Large intestine (tissue), 12 donors: ENCODE measurements at places on chromosomes 7 and 10. TPM values are rescaled to one million over a fixed set of nuclear protein-coding genes. Genes with fewer than 3 reads are reported as not detected.

RAMP3 gene
- polyA plus RNA-seq: 5.1 TPM

KNDC1 gene
- polyA plus RNA-seq: 18.8 TPM

GRCh38 chr10:58518775-58519174 is 6.1 kb downstream of the BICC1 start:
- DNase-seq: no peak

A1CF gene
- polyA plus RNA-seq: 39.6 TPM

GRCh38 chr7:140678081-140678815 is 5.5 kb downstream of the ADCK2 start:
- DNase-seq: no peak

DDC gene
- 213 TPM for polyA plus RNA-seq

GIMAP6 gene
- polyA plus RNA-seq: 10.7 TPM

DNA sequence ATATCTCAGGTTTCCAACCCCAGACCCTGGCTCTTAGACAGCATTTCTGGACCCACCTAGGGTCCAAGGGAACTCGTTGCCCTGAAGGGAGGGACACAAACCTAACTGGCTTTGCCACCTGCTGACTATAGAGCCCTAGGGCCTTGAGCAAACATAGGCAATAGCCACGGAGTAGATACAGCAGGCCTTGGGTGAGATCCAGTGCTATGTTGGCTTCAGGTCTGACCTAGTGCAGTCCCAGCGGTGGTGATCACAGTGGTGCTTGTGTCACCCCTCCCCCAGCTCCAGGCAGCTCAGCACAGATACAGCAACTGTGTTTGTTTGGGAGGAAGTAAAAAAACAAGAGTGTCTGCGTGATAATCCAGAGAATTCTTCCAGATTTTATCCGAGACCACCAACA is 9.7 kb upstream of the TNKS2 start:
- no peak for DNase-seq

STEAP1 gene
- 31.6 TPM for polyA plus RNA-seq

DNA sequence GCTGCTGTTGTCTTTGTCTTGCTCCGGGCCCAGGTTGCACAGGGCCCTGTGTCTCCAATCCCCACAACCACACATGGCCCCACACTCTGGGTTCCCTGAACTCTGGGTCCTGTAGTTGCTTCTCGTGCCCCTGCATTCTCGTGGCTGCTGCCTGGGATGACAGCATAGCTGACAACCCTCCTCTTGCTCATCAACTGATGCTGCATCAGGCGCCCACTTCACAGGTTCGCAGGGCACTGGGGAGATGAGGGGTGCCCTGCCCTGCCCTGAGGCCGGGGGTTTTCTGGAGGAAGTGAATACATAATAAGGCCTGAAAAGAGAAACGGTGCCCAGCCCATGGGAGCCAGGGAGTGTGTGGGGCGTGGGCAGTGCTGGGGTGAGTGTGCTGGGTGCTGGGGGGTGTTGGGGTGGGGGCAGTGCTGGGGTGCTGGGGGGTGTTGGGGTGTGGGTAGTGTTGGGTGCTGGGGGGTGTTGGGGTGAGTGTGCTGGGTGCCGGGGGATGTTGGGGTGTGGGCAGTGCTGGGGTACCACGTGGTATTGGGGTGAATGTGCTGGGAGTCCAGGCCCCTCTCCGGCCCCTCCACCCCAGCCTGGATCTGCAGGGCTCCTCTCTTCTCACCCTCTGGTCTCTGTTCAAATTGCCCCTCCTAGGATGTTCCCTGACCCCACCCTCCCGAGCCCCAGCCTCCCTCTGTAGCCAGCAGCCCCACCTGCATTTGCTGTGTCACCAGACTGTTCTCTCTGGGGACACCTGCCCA is 2.0 kb upstream of the MTG1 start:
- DNase-seq: no peak

GRCh38 chr7:150464962-150465361 is 14.5 kb downstream of the GIMAP8 start:
- DNase-seq: no peak

DNA sequence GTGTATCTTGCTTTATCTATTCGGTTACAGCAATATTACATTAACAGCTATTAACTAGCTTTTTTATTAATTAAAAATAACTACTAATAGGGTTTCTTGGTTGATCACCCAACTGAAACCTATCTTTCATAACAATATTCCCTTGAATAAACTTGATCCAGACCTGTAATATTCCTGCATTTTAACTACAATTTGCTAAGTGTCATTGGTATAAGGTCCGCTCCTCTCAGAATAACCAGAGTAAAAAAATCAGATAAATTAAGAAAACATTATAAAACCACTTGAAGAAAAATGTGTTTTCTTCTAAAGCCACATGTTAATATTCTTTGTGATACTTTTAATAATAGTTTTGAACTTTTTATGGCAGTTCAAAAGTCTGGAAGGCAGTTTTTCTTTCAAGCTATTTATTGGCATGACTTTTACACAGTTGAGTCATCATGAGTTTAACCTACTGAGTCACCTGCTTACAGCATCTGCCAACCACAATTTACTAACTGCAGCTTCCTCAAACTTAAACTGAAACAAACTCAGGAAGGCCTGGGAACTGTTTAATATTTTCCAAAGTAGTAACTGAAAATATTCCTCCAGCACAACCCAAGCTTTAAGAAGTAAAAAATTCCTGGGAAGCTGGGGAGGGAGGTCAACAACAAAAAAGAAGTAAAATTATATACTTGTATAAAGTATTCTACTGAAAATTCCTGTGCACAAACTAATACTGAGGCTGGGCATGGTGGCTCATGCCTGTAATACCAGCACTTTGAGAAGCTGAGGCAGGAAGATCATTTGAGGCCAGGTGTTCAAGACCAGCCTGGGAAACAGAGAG is 103.2 kb downstream of the NRBF2 start:
- DNase-seq: peak; percentile 91

AGR3 gene
- polyA plus RNA-seq: 213 TPM

IFIT2 gene
- polyA plus RNA-seq: 3.7 TPM

OIT3 gene
- polyA plus RNA-seq: 9.9 TPM

TDRD1 gene
- 0.22 TPM for polyA plus RNA-seq

DNA sequence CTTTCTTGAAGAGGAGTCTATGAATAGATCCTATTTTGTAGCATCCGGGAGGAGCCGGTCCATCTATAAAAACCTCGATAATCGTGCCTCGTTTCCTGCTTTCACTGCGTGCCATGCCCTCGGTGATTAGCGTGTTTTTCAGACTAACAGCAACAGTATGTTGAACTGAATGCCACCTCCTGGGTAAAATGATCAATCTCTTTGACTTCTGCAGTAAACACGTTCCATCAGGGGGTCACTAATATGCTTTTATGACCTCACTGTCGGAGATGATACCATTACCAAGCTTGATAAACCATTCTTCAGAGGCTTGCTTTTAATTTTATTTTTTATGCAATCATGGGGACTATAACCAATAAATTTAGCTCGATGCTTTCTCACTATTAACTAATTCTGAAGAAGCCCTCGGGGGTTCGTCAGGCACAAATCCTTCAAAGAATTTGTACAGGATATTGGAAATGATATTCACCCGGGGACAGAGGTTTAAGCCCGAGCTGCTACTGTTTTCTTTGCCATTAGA is 228.3 kb downstream of the ADARB2 start:
- DNase-seq: no peak

DNA sequence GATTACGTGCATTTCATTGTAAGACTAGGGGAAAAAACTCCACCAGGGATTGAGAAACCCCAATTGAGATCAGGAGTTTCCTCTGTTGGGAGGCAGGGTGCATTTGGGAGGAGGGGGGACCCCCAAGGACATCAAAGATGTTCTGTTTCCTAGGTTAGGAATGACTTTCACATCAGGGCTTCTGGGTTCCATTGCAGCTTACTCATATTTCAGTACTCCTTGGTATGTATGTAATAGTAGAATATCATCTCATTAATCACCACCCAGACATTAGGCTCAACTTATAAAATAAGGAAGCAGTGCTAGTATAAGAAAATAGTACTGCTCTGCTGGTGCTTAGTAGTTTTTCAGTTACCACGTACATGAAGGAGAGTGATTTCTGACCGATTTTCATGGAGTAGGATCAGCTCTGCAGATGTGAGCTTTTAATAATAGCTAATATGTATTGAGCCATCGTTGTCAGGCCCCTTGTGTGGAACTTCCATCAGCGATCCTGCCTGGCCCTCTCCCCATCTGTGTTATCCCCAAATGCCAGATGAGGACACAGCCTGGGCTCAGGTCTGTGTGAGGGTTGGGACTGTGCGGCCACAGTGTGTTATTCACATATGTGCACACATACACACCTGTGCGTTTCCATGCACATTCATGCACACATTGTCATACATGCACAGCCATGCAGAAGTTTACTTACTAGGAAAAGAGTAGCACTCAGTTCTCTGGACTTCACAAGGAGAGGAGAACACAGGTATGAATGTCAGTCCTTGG is 23.5 kb downstream of the UPP1 start:
- no peak for DNase-seq

- no peak for DNase-seq
Measured at GRCh38 chr7:159253657-159254056, 109.0 kb upstream of the VIPR2 start.

OR2A12 gene
- polyA plus RNA-seq: 0.04 TPM

- DNase-seq: no peak
Measured at GRCh38 chr10:67629461-67629971, 66.5 kb downstream of the CTNNA3 start.

DNA sequence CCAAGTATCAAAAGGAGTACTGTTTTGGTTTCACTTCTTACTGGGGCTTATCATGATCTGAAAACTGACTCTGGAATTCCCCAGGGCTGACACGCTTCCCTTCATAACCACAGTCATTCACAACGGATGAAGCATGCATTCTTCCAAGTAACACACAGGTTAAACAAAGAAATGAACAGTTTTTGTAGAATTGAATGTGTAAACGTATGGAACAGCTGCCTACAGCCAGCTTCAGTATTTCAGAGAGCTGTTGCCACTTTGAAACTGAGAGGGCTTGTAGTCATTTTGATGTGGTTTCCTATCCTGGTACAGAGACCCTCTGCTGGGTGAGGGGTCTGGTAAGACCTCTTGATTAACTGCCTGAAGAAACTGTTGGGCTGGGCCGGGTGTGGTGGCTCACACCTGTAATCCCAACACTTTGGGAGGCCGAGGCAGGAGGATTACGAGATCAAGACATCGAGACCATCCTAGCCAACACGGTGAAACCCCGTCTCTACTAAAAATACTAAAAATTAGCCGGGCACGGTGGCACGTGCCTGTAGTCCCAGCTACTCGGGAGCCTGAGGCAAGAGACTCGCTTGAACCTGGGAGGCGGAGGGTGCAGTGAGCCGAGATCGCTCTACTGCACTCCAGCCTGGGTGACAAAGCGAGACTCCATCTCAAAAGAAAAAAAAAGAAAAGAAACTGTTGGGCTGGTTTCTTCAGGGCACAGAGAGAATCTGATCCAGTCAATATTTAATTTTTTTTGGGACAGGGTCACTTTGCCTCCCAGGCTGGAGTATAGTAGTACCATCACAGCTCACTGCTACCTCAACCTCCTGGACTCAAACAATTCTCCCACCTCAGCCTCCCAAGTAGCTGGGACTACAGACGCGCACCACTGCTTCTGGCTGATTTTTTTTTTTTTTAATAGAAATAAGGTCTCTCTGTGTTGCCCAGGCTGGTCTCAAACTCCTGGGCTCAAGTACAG is 4.7 kb downstream of the NFE2L3 start:
- no peak for DNase-seq

OR6B1 gene
- polyA plus RNA-seq: not detected

GRCh38 chr7:155257482-155258225 is 40.0 kb upstream of the INSIG1 start:
- DNase-seq: no peak

- no peak for DNase-seq
Measured at GRCh38 chr7:27207348-27207985, 7.6 kb upstream of the HOXA13 start.

- DNase-seq: no peak
Measured at GRCh38 chr7:154748089-154748786, 254.7 kb downstream of the PAXIP1 start.

TLX1 gene
- 0.57 TPM for polyA plus RNA-seq

CNPY4 gene
- 20.1 TPM for polyA plus RNA-seq

DNA sequence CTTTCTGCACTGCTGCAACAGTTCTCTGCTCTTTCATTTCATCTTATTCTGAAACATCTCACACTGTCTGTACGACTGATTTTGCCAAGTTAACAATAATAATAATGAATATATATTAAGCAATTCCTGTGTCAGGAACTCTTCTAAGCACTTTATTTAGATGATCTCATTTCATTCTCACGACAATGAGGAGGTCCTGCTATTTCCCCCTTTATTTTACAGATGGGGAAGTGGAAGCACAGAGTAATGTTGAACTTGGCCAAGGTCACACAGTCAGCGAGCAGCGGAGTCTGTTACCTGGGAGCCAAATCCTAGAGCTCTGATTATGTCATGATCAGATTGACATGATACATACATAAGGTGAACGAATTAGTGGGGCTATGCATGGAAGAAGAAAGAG is 5.8 kb downstream of the MRC1 start:
- no peak for DNase-seq

ETV1 gene
- 30.6 TPM for polyA plus RNA-seq

ZNF722 gene
- polyA plus RNA-seq: not detected

ZNF107 gene
- 6.1 TPM for polyA plus RNA-seq

RGR gene
- polyA plus RNA-seq: 0.27 TPM

HMX3 gene
- 1.5 TPM for polyA plus RNA-seq

DNA sequence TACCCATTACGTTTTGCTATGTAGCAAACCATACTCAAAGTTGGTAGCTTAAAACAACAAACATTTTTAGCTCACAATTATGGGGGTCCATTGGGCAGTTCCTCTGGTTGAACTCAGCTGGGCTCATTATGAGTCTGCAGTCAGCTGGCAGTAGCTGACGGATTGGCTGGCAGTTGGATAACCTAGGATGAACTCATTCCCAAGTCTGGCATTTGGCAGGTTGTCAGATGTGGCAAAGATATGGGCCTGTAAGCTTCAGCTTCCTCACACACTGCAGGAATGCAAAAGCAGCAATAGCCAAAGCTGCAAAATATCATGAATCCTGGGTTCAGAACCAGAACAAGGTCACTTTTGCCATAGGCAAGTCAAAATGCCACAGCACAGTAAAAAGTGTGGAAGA is 412.2 kb upstream of the SORCS1 start:
- DNase-seq: no peak

CPA4 gene
- 7.9 TPM for polyA plus RNA-seq

FASTK gene
- polyA plus RNA-seq: 90.4 TPM

ADIRF gene
- polyA plus RNA-seq: 11.4 TPM

- DNase-seq: peak; percentile 96
Measured at GRCh38 chr10:46022978-46023702, 7.3 kb downstream of the NCOA4 start.
